ENCODE measurements at places on chromosomes 6 and 20. TPM values are rescaled to one million over a fixed set of nuclear protein-coding genes. Genes with fewer than 3 reads are reported as not detected.
A peak's percentile ranks its signal among the peaks of the same experiment; 100 is the strongest.

WFDC12 gene
- total RNA-seq = not detected

RSPH9 gene
- not detected for total RNA-seq

GRCh38 chr6:116397914-116398313 lies 27.2 kb downstream of the DSE start:
- DNase-seq = no peak

MROH8 gene
- total RNA-seq = 1.9 TPM

- no peak for DNase-seq
Observed at GRCh38 chr6:126439040-126439439, 99.1 kb downstream of the CENPW start.

- DNase-seq = no peak
Observed at GRCh38 chr6:25215881-25216280, 63.3 kb upstream of the CARMIL1 start.

SIRPB1 gene
- 0.18 TPM for total RNA-seq

GRCh38 chr20:18007534-18008292 lies 38.9 kb downstream of the MGME1 start:
- DNase-seq = no peak

C20orf141 gene
- not detected for total RNA-seq

- DNase-seq = no peak
Observed at GRCh38 chr6:42017021-42017643, 33.2 kb upstream of the TAF8 start.

GRCh38 chr20:64103871-64104666 lies 3.3 kb downstream of the NPBWR2 start:
- DNase-seq = no peak

GRCh38 chr20:23161968-23162696 lies 76.0 kb upstream of the CD93 start:
- peak; percentile 84 for DNase-seq

- DNase-seq = peak; percentile 64
Observed at GRCh38 chr20:24993337-24994185, 1.0 kb upstream of the APMAP start.
